ENCODE measurements at places on chromosomes 11 and 22.

- DNase-seq = no peak
Measured at GRCh38 chr22:44210722-44211121, 30.0 kb downstream of the PARVG start.

- DNase-seq = no peak
Measured at GRCh38 chr11:45454917-45455401, 168.8 kb upstream of the SYT13 start.

GRCh38 chr22:45254789-45255278 lies 14.1 kb upstream of the KIAA0930 start:
- no peak for DNase-seq

GRCh38 chr11:93844568-93844967 lies 5.8 kb downstream of the VSTM5 start:
- DNase-seq = no peak
